Thoracic aorta (tissue), 2 donors: ENCODE measurements at places on chromosomes 6 and 20. TPM values are rescaled to one million over a fixed set of nuclear protein-coding genes. Genes with fewer than 3 reads are reported as not detected.

Gene NMBR
- total RNA-seq = not detected

DNA sequence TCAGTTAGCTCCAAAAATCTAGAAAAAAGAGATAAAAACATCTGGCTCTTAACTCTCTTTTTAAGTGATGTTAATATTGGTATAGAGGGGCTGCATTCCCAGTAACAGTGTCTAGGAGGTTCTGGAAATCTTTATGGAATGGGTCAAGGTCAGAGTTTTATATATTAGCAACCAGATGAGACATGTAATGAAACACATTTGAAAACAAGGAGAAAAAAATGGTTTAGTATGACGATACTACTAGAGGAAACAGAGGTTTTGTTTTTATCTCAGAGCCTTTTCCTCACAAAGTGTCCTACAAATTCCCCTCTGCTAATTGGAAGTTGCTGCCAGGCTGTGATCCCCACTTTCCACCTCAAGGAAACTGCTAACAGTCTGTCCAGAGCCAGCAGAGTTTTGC lies 100.6 kb upstream of the ISM1 start:
- H3K27me3 ChIP-seq = no peaks in the 10 kb centered on the region
- H3K4me3 ChIP-seq = no peak overlapping the region
- H3K27ac ChIP-seq = no peak overlapping the region

DNA sequence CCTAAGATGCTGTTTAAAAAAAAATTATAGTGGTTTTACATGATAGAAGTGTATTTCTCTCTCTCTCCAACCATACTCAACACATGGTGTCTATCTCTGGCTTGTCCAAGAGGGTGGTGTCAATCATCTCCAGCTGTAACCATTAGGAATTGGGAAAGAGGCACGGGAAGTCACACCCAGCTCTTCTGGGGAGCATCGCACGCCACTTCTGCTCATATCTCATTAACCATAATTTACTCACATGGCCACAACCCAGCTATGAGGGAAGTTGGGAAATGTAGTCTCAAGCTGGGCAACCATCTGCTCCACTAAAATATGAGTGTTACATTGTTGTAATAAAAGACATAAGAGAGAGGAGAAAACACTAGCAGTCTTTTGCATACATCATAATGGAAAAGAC lies 30.4 kb upstream of the TSHZ2 start:
- no peak overlapping the region for H3K27ac ChIP-seq
- H3K4me3 ChIP-seq = no peak overlapping the region
- H3K36me3 ChIP-seq = no peaks in the 10 kb centered on the region
- H3K4me1 ChIP-seq = no peaks in the 10 kb centered on the region
- H3K27me3 ChIP-seq = no peaks in the 10 kb centered on the region

DNA sequence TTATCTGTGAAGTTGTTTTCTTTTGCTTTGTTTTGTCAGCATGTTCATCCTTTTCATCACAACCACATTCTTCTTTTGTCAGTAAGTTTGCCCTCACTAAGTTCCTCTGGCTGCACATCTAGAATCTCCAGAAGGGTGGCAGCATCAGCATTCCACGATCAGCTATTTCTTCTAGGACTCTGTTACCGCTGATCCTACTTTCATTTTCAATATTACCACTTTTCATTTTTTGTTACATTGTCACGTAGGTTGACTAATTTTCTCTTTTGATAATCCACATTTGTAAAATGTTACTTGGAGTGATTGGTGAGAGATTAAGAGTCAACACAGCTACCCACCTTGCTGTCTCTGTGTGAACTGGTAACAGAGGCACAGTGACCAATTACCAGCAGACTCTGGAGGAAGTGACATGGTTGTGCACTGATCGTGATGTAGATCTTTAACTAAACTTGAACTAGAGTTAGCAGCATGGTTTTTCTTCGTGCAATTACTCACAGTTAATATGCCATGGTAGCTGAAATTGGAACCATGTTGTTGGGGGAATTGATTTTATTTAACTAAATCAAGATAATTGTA lies 307.9 kb upstream of the SLC35B3 start:
- H3K27ac ChIP-seq = no peak overlapping the region
- no peaks in the 10 kb centered on the region for H3K27me3 ChIP-seq
- DNase-seq = no peak
- H3K36me3 ChIP-seq = no peaks in the 10 kb centered on the region
- peak overlapping the region; percentile 52 for H3K4me3 ChIP-seq

DNA sequence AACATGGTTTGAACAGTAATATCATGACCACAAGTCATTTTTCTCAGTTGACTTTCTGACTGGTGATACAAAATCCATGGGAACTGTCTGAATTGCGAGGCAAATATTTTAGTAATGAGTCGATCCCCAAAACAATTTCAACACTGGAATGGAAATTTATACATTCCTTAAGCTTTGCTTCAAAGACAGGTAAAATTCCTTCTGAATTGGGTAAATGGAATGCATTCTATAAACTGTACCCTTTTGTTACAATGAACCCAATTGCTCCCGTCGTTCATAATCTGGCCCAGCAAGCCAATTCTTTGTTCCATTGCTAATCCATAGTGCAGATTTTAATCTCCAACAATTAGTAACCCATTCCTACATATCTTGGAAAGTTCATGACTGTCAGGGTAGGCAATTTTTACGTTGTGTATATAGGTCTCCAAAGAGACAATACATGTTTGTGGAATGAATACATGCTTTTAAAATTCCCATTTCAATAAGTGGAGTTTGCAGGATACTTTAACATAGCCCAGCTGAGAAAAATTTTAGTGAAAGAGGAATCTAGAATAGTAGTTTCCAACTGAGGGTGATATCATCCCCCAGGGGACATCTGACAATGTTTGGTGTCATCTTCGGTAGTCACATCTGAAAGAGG lies 32.7 kb downstream of the CYP24A1 start:
- H3K36me3 ChIP-seq = no peaks in the 10 kb centered on the region
- DNase-seq = no peak

Gene OR11A1
- not detected for total RNA-seq

GRCh38 chr6:90413867-90414266 lies 117.2 kb upstream of the BACH2 start:
- no peak for DNase-seq
- no peaks in the 10 kb centered on the region for H3K4me1 ChIP-seq
- no peak overlapping the region for H3K27ac ChIP-seq
- H3K4me3 ChIP-seq = peak overlapping the region; percentile 63

GRCh38 chr6:67694127-67694526 lies 941.0 kb upstream of the ADGRB3 start:
- H3K4me1 ChIP-seq = no peaks in the 10 kb centered on the region
- no peaks in the 10 kb centered on the region for H3K27me3 ChIP-seq
- no peak overlapping the region for H3K4me3 ChIP-seq
- no peak overlapping the region for H3K27ac ChIP-seq
- no peaks in the 10 kb centered on the region for H3K36me3 ChIP-seq

Gene SEC23B
- 22.2 TPM for total RNA-seq

DNA sequence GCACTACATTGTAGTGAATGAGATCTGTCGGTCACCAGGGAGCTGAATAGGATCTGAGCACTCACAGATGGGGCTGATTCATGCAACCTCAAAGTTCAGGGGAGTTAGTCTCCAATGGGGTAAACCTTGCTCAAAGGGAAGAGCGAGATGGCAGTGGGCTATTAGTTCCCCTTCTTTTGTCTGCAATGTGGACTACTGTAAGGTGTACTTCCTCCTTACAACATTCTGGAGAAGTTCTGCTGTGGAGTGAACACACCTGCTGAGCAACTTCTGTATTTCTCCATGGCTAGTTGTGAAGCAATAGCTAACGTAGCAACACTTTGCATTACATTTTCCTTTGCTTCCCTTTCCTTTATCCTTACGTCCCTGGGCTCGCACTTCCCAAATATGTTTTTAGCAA lies 134.3 kb upstream of the B3GAT2 start:
- H3K4me1 ChIP-seq = no peaks in the 10 kb centered on the region
- H3K4me3 ChIP-seq = no peak overlapping the region
- H3K27ac ChIP-seq = no peak overlapping the region
- no peak for DNase-seq
- no peaks in the 10 kb centered on the region for H3K36me3 ChIP-seq

Gene HLA-DPA1
- 141 TPM for total RNA-seq

GRCh38 chr20:20450521-20450920 lies 82.6 kb downstream of the INSM1 start:
- no peak overlapping the region for H3K4me3 ChIP-seq
- no peak overlapping the region for H3K27ac ChIP-seq
- DNase-seq = no peak
- no peaks in the 10 kb centered on the region for H3K27me3 ChIP-seq

DNA sequence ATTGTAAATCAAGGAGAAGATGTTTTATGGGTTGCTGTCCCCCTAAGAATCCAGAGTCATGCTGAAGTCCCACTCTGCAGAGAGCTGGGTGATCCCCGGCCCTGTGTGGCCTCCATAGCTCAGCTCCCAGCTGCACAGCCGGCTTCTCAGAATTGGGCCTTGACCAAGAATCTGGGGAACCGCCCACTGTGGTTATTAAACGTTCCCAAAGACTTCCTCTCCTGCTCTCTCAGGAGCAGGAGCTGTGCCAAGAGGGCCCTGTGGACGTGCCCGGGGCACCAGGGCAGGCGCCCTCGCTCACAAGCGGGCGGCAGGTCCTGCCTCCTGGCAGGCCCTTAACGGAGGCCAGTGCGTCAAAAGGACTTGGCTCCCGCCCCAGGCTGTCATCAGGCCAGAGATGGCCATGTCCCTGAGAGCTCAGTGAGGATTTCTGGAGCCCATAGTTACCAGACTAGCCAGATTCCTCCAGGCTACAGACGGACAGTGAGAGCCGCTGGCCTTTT lies 30.4 kb downstream of the ZC3H12D start:
- peak; percentile 83 for DNase-seq
- no peaks in the 10 kb centered on the region for H3K27me3 ChIP-seq
- H3K27ac ChIP-seq = peak overlapping the region; percentile 39
- peak overlapping the region; percentile 29 for H3K4me3 ChIP-seq

Gene RSPO3
- 1.1 TPM for total RNA-seq

DNA sequence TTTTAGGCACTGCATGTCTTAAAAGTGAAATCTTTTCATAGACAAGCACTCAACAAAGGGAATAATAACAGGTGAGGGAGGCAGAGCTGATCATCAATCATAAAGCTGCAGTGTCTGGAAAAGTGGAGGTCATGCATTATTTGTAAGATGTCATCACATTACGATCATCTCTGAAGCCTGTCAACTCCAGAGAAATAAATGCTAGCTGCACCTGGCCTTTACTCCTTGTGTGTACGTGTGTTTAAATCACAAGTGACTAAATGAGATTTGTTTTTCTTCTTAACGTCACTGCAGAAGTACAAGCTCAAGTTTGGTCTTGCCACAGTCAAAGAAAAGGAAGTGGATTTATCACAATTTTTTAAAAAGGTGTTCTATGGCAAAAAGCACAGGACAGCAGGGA lies 275.5 kb upstream of the SGK1 start:
- H3K27ac ChIP-seq = no peak overlapping the region
- H3K4me3 ChIP-seq = no peak overlapping the region
- H3K27me3 ChIP-seq = no peaks in the 10 kb centered on the region
- no peak for DNase-seq
- no peaks in the 10 kb centered on the region for H3K36me3 ChIP-seq
- H3K4me1 ChIP-seq = no peaks in the 10 kb centered on the region

Gene BCAS4
- 7.7 TPM for total RNA-seq

GRCh38 chr20:49669601-49670189 lies 44.0 kb downstream of the B4GALT5 start:
- no peaks in the 10 kb centered on the region for H3K36me3 ChIP-seq
- peak overlapping the region; percentile 52 for H3K4me3 ChIP-seq
- no peak overlapping the region for H3K27ac ChIP-seq
- H3K27me3 ChIP-seq = no peaks in the 10 kb centered on the region
- peaks cover 49% of the 10 kb centered on the region for H3K4me1 ChIP-seq
- no peak for DNase-seq

Gene CNKSR3
- total RNA-seq = 22.9 TPM

DNA sequence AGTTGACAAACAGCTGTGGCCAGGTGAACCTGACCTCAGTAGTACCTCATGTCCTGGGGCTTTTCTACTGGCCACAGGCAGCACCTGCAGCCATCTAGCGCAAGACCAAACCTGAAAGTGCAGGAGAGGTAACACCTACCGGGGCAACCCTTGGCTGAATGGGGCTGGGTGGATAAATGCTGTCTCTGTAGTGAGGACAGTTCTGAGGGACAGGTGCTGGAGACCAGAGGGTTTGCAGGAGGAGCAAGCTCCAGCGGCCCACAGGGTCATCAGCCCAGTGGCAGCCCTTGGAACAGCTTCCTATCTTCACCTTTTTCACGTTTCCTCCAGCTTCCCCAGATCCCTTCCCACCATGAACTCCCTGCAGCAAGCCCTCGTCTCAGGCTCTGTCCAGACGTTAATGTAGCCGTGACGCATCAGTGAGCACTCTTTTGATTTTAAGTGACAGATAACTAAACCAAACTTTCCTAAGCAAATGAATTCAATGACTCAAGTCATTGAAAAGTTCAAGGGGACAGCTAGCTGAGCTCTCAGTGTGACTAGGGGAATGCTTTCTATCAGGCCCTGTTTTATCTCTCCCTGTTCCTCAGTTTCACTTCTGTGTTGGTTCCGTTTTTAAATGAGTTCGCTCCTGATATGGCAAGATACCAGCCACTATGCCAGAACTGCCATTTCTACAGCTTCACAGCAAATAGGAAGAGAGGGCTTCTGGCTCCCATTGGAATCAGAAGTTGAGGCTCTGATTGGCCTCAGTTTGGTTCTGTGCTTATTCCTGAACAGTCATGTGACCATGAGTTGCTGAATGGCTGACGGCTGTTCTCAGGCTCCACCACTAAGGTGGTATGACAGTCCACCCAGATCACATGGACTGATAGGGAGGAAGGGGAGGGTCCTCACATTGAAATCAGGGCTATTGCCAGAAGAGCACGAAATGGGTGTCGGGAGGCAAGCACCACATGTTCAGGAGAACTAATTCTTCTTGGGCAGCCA lies 12.1 kb upstream of the PFDN4 start:
- DNase-seq = no peak
- no peaks in the 10 kb centered on the region for H3K4me1 ChIP-seq
- H3K27ac ChIP-seq = no peak overlapping the region
- no peak overlapping the region for H3K4me3 ChIP-seq
- H3K36me3 ChIP-seq = no peaks in the 10 kb centered on the region

Gene CEP43
- 7.7 TPM for total RNA-seq

- no peaks in the 10 kb centered on the region for H3K27me3 ChIP-seq
- H3K4me1 ChIP-seq = no peaks in the 10 kb centered on the region
- H3K36me3 ChIP-seq = no peaks in the 10 kb centered on the region
- no peak overlapping the region for H3K4me3 ChIP-seq
- no peak for DNase-seq
Observed at GRCh38 chr20:25129908-25130307, 48.0 kb upstream of the VSX1 start.

Gene GRM1
- total RNA-seq = 0.54 TPM
